ENCODE measurements at places on chromosomes 7 and 10.

DNA sequence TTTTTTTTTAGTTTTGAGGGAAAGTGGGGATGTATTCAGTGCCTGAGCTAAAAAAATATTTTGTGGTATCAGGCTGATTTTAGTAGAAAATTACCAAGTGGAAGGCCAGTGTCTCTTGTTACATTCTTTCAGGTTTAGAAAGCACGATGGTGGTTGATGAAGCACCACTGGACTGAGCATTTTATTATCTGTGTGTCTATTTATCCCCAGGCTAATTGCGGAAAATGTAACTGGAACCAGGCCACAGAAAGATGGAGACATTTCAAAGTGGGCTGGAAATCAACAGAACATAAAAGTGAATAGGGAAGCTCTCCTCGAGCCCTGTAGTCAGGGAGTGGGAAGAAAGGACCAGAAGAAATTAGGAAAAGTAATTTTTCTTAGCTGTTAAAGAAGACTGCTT, 261.0 kb downstream of the STK31 start:
- no peak for DNase-seq

DNA sequence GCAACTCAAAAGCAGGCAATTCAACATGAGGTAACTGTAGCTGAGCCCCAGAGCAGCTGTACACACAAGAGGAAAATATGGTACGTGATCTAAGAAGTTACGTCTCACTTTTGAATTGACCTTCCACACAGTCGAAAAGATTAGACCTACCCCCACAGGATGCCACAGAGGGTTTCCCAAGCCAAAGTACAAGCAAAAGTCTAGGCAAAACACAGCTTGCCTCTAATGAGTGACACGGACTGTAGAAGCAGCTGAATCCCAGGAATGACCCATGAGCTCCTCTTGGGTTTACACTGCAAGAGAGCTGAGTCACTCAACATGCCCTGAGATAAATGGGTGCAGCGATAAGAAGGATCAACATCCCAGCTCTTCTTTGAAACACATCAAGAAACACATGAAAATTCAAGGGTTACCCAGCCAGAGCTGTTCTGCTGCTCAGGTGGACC, 9.8 kb downstream of the CREB3L2 start:
- DNase-seq = no peak

- DNase-seq = no peak
These were observed 334.0 kb downstream of the PLXNA4 start for GRCh38 chr7:132242192-132242812.

DNA sequence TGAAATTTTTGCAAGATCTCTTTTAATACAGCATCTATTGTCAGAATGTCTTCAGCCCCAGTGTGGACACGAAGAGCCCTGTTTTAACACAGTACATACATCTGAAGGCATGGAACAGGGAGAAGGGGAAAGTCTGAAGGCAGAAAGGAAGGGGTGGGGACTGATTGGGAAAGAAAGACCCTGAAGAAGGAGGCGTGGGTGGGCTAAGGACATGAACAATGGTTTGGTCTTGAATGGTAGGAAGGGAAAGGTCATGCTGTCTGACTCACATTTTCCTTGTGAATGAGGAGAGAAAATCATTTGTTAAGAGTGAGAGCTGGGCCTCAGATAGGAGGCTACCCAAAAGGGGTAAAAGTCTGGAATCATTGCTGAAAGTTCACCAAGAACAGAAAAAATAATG, 297.1 kb downstream of the GALNT17 start:
- no peak for DNase-seq

DNA sequence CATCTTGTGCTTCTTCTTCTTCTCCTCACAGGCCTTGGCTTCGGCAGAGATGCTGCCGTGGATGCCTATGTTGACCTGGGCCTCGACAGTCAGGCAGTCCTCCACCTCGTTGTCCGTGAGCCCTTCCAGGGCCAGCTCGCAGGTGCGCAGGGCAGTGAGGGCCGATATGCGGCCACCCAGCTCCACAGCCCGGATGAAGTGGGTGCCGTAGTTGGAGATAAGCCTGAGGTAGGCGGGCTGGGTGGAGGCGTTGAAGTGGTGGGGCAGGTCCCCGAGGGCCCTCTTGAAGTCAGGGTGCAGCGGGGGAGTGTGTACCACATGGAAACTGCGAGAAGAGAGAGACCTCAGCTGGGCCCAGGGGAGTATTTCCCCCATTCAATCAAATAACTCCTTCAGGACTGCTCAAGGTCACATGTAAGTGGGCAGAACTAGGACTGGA, 3.7 kb downstream of the PRF1 start:
- no peak for DNase-seq

DNA sequence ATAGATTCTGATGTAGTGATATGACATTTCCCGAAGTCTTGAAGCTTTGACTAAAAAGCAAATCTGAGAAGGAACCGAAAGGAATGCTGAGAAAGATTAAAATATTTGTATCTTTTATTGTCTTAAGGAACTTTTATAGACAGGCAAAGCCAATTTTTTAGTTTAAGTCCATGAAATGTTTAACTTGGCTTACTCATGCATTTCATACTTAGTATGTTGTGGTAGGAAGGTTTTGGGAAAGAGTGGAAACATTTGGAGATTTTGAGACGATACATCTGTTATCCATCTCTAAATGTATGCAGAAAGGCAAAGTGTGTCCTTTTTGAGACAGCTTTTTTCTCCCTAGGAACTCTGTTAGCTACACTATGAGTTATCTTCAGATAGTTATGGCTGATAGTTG, 10.1 kb downstream of the TBC1D12 start:
- DNase-seq = no peak

DNA sequence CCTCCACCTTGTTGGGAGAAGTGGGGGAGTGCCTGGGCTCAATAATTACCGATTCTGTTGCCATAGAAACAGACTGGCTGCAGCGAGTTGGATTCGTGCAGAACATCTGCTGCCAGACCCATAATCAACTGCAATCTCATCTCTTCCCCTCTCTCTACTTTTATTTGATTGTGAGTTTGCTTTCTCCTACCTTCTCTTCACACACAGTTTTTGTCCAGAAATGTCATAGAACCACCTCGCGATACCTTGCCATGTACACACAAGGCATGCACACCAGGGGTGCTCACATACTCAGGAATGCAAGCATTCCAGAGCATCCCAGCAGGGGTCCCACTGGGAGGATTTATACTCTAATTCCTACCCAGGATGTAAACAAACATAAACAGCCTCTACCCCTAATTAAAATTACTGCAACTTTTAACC, 262.2 kb upstream of the AOAH start:
- DNase-seq = no peak

- DNase-seq = no peak
These were observed 370.6 kb upstream of the IGFBP3 start for GRCh38 chr7:46291601-46292150.

DNA sequence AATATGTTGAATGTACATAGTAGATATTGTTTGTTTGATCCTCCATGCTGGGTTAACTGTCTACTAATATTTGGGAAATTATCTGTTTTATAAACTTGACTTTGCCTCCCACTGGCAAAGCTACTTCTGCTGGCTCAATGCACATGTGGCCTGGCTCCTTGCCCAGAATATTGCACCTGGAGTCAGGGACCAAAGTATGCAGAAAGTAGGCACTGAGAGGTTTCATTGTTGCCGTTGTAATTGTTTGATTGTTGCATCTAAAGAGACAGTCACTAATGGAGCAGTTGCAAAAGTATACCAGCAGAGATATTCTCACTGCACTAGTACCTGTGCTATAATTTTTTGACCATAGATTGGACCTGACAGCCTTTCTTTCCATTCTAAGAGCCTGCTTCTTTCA, 137.8 kb upstream of the CNTNAP2 start:
- no peak for DNase-seq

- no peak for DNase-seq
These were observed 193.3 kb downstream of the RAMP3 start for GRCh38 chr7:45350896-45351295.

GRCh38 chr7:66050337-66050957, 25.2 kb upstream of the ASL start:
- DNase-seq = no peak

DNA sequence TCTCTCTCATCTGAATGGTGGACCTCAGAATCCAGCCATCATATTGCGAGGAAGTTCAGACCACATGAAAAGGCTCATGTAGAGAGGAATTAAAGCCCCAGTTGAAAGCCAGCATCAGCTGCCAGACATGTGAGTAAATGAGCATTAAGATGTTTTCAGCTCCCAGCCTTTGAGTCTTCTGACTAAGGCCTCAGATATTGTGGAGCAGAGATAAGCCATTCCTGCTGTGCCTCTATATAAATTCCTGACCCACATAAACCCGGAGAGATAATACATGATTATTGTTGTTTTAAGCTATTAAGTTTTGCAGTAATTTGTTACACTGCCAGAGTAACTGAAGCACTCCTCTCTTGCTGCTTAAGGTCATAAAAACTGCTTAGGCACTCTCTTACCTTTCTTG, 14.6 kb downstream of the FAM149B1 start:
- DNase-seq = no peak

- DNase-seq = no peak
These were observed 108.4 kb upstream of the PDLIM1 start for GRCh38 chr10:95399183-95399582.

DNA sequence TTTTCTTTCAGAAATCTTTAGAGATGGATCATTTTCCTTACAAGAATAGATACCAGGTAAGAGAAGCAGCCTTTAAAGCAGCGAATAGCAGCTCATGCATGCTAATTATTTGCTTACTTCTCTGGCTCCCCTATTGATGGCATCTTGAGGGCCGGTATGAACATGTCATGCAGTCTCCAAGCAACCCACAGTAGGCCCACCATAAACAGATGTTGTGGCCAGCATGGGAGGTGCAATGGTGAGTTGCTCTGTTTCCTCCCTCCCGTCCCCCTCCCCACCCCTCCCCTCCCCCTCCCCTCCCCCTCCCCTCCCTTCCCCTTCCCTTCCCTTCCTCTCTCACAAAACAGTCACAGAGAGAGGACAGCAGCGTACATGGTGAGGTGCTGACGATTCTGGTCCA, 9.7 kb upstream of the ZNF273 start:
- no peak for DNase-seq

GRCh38 chr10:46557319-46558121, 1.1 kb upstream of the GPRIN2 start:
- no peak for DNase-seq

DNA sequence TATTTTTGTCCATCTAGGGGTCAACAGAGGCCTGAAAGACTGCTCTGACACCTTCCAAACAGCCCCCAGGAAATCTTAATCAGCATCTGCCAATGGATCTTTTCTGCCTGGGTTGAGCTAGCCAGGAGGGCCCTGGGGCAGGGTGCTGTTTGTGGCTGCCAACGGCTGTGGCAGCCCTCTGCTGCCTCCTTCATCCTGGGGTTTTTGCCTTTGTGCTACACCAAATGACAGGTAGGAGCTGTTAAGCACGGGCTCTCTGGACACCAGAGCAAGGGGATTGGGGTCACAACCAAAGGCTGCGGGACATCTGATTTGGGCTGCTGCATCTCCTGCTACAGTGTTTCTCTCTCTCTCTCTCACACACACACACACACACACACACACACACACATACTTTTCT, 2.0 kb upstream of the KIAA1217 start:
- DNase-seq = no peak

DNA sequence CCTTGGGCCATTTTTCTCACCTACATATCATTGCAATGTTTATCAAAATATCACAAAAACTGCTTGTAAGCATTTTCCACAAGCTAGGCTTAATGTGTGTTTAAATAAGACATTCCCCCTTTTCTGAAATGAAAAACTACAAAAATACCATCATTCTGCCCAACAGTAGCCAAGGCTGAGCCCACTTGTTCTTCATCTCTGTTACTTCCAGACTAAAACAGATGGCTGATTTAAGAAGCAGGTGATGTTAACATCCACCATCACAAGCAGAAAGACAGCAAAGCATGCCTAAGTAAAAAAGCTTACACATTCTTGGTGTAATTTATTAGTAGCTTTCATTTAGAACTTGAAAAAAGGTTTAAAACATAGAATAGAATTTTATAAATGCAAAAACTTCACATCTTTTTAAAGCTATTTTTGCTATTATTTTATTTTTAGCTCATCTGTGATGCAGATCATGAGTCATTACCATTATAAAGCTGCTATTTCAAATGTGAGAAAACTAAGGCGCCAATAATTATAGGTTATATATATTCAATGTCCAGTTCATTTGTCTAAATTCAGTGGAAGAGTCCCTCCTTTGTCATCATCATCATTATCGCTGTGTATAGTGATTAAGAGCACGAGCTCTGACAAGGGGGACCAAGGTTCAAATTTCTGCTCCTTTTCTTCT, 109.4 kb downstream of the RELN start:
- no peak for DNase-seq

GRCh38 chr7:4129481-4130122, 552.5 kb upstream of the FOXK1 start:
- DNase-seq = no peak

DNA sequence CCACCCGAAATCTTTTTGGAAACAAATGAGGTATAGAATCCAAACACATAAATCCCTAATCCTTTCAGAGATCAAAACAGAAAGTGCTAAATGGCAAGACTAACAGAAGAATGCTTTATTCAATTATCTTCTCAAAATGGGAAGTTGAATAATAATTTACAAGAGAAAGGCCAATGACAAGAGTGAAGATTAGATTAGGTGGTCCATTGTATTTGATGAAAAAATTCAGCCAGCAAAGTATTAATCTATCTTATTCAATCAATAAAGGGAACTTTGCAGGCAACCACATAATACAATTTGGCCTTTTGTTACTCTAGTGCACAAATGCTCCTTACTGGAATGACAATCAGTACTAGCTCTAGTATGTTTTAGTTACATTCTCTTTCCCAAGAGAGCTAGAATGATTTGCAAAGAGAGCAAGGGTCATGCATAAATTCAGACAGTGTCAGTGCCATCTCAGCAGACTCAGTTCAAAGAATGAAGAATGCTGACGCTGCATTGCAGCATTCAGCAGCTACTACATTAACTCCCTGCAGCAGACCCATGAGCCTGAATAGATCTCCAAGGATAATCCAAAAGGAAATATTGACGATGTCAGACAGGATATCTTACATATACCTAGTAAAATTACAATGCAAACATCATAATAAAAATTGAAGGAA, 131.8 kb downstream of the ANK3 start:
- no peak for DNase-seq

- DNase-seq = no peak
These were observed 33.1 kb upstream of the MKLN1 start for GRCh38 chr7:131294553-131294952.

DNA sequence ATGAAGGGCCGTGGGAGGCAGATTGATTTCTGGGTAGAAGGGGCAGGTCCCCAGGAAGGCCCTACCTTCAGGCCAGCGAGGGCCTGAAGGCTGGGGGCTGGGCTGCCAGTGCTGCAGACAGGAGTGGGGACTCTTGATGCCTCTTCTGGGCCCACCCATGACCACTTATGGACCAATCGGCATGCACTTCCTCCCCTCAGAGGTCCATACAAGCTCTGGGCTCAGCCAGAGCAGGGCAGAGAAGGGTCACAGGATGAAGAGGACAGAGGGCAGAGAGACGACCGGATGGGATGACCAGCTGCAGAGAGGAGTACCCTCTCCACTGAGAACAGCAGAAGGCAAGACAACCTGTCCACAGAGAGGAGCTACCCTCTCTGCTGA, 120.1 kb downstream of the DYNC2I1 start:
- DNase-seq = no peak

- no peak for DNase-seq
These were observed 31.3 kb downstream of the PIP4K2A start for GRCh38 chr10:22683140-22683389.

- DNase-seq = no peak
These were observed 5.7 kb upstream of the TNRC18 start for GRCh38 chr7:5429253-5429856.

All from stimulated activated CD4-positive, alpha-beta T cell treated with anti-CD3 and anti-CD28 coated beads, Interleukin-2, amount 100 ng/mL, for 4 hours (primary cell).